ENCODE measurements at places on chromosomes 3 and 15.

DNA sequence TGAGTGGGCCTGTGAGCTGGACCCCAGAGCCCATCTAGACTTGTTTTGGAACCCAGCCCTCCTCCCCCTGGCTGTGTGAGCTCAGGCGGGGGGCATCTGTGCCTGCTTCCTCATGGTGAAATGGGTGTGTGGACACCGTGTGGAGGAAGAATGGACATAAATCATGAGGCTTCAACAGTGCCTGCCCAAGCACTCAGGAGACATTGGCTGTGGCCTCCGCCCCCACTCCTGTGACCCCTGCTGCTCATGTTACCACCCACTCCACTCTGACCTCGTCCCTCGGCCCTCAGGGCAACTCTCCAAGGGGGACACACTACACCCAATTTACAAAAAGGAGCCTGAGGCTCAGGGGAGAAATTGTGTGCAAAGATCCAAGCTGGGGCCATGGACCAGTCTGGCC lies 16.6 kb downstream of the TPRA1 start:
- no peak for DNase-seq

DNA sequence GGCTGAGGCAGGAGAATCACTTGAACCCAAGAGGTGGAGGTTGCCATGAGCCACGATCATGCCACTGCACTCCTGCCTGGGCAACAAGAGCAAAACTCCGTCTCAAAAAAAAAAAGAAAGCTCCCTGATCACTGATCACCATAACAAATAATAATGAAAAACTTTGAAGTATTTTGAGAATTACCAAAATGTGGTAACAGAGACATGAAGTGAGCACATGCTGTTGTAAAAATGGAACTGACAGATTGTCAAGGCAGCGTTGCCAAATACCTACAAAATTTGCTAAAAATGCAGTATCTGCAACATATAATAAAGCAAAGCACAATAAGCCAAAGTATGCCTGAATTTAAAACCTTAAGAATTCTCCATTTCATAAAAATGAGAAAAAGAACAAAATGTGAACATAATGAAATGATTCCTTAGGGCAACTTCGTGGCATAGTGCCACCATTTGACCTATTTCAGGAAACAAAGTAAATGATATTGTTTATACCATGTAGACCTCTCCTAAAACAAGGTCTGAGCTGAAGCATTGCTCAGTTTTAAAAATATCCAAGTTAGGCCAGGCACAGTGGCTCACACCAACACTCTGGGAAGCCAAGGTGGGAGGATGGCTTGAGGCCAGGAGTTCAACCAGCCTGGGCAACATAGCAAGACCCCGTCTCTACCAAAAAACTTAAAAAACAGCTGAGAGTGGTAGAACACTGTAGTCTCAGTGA lies 5.8 kb downstream of the USP4 start:
- no peak for DNase-seq

DNA sequence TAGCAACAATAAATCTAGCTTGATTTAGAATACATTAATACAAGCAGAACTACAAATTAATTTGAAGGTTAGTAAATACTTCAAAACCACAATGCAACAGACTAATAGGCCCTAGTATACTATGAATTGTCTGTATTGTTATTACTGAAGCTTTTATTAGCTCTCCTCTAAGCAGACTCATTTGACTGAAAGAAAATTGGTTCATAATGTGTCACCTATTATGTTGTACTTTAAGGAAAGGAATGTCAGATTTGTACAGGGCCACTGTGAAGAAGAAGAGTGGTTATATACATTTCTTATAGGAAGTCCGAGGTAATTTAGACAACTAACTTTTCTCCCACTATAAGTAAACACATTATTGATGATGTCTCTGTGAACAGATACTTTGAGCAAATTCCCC lies 954.5 kb downstream of the ZPLD1 start:
- no peak for DNase-seq

DNA sequence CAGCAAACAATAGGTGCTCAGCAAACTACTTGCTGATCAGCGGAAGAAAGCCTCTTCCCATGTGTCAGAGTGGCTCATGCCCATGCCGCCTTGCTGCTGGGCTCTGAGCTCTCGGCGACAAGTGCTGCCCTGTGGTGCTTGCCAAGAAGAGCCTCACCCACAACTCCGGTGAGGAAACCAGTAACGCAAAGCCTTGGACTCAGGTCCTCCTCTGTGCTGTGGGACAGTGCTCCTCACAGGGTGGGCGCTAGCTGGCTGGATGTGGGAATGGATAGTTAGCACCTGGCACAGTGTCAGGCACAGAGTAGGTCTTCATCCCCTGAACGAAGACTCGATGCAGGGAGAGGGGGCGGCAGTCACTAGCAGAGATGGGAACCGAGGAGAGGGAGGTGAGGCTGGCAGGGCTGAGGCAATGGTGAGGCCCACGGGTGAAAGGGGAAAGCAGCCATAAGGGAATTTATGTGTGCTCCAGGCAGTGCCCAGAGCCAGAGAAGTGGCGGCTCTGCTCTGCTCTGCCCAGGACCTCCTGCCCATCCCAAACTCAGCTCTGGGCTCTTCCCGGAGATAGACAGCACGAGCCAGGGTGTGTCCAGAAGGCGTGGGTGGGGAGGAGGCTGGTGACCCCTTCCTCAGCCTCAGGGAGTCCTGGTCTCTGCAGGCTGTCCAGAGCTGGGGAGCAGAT lies 55.7 kb downstream of the IQSEC1 start:
- no peak for DNase-seq

- no peak for DNase-seq
These were observed 67.9 kb upstream of the AKAP13 start for GRCh38 chr15:85312486-85312885.

GRCh38 chr15:74376825-74377581 lies 9.6 kb upstream of the CYP11A1 start:
- DNase-seq: no peak

- no peak for DNase-seq
These were observed 27.0 kb downstream of the PCCB start for GRCh38 chr3:136277115-136277514.

DNA sequence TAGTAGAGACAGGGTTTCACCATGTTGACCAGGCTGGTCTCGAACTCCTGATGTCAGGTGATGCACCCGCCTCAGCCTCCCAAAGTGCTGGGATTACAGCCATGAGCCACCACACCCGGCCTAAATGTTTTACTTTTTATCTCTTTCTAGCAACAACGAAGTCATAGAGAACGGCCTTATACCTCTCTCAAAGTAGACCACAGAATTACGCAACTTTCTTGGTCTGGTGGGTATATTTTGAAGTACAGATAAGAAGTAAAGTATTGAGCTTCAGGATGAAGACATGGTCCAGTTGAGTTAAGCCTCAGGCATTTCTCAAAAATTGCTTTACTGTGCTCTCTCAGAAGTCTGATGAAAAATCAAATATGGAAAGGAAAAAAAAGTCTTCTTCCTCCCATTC lies 30.6 kb downstream of the FAM240A start:
- no peak for DNase-seq

DNA sequence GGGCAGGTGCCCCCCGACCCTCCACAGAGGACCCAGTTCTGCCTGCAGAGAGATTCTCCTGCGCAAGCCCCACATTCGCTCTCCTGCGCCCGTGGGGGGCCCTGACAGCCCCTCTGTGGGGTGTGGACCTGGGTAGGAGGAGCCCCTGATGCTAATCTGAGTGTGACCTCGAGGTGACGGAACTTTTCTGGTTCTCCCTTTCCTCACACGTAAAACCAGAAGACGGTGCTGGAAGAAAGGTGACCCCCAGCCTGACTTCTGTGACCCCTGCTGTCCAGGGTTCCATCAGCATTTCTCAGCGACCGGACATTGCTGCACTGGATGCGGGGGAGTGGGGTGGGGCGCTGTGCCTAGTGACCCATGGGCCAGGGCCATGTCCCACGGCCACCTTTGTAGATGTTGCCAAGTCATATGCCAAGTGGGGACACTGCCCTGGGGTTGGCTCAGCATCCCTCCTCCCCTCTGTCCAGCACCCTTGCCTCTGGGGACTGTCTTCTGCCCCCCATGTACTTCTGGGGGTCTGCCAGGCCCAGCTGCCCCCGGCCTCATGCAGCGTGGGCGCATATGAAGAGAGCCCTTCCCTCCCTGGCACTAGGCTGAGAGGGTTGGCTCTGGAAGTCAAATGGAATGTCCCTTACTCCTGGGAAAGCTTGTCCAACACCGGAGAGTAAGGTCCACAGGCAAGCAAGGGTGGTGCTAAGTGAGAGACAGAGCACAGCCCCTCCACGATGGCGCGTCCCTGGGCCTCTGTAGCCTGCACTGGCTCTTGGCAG lies 129.1 kb upstream of the MEF2A start:
- DNase-seq: no peak

DNA sequence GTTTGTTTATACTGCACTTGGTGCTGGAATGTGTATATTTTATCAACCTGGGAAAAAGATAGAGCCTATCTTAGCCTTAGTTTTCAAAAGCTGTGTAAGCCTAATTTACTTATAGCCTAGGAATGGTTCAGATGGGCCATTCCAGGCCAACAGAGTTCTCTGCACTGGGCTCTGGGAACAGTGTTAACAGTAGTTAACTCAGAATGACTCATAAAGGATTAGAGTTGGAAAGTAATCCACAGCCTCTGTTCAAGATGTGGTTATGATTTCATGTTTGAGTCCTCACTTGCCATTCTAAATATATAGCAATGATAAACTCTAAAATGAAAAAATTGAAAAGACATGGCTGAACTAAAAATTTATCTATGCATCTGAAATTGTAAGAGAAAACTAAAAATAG lies 22.6 kb upstream of the PEX5L start:
- no peak for DNase-seq

- no peak for DNase-seq
These were observed 112.4 kb downstream of the FRMD5 start for GRCh38 chr15:44082558-44083157.

DNA sequence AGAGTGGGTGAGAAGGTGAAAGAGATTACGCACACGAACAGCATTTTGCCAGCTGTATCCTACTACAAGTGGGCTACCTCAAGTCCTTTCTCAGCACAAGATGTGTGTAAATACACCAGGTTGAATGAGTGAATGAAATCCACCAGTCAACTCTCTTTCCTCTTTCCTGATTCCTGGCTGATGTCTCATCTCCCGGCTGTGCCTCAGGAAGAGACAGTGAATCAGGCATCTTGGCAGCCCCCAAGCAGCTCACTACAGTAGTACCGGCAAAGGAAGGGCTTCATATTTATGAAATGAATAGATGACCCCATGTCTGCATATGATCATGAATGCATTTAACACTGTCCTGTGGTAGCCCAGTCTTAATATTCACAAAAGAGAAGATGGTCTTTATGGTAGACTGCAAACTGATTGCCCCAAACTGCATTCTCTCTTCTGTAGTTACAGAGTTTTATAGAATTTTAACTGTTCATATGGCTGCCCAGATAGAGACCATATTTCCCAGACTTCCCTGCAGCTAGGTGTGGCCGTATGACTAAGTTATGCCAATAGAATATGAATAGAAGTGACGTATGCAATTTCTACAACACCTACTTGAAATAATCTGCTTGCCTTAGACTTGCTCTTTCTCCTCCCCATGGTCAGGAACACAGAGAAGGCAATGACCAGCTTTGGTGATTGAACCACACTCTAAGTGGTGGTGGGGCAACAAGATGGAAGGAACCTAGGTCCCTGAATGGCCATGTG lies 22.7 kb downstream of the MGLL start:
- DNase-seq: no peak

- DNase-seq: no peak
These were observed 191.7 kb downstream of the ATP8B4 start for GRCh38 chr15:49927189-49927861.

GRCh38 chr15:67290319-67290718 lies 35.7 kb downstream of the IQCH start:
- DNase-seq: no peak

GRCh38 chr3:10286596-10287295 lies 6.0 kb downstream of the GHRL start:
- no peak for DNase-seq

DNA sequence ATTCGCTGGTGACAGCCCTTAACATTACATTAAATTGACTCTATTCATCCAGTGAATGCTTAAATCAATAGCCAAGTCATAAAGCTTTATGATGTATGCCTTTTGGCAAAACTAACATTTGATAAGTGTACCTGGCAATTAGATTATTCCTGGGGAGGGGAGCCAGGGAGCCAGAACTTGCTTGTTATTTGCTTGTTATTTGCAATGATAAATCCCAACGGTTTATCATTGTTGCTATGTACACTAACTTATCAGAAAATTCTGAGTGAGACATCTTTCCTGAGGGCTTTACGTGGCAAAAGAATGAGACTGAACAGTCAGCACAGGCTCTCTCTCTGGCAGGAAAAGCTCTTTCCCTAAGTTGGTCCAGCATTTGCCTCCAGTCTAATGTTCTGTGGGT lies 35.8 kb upstream of the FBN1 start:
- no peak for DNase-seq

DNA sequence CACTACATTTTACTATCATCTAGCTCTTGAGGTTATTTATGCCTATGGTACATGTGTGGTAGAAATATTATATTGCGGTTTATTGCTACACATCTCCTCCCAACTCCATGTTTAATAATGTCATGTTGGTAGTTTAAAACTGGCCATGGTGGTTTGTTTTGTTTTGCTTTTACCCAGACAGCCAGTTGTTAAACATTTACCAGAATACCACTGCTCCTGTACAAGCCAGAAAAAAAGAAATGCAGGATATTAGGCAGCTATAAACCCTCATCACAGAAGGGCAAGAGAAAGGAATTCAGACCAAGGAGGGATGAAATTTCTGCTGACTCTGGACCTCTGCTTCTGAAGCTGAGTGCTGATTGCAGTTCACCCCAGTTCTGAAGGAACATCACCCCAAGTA lies 451.8 kb upstream of the IL12A start:
- no peak for DNase-seq

GRCh38 chr3:39065197-39065596 lies 13.4 kb downstream of the WDR48 start:
- DNase-seq: no peak

DNA sequence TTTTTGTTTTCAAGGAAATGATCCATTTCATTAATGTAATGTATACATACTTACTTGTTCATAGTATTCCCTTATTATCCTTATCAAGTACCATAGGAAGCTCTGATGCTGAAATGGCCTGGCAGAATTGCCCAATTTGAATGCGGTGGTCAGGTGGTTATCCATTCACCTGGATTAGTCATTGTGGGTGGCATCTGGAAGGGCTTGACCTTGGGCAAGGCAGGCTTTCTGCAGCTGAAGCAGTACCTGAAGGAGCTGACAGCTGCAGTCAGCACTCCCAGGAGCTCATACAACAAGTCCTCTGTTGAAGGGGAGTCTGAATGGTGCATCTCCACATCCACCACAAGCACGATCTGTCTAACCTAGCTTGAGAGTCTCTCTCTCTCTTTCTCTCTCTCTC lies 12.2 kb upstream of the IQCF5 start:
- no peak for DNase-seq

- no peak for DNase-seq
These were observed 25.3 kb upstream of the AGBL1 start for GRCh38 chr15:86054338-86054737.

DNA sequence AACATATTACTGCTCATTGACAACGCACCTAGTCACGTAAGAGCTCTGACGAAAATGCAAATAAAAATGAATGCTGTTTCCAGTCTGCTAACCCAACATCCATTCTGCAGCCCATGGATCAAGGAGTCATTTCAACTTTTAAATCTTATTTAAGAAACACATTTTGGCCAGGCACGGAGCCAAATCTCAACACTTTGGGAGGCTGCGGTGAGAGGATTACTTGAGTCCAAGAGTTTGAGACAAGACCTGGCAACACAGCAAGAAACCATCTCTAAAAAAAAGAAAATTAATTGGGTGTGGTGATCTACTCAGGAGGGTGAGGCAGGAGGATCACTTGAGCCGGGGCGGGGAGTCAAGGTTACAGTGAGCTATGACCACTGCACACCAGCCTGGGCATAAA lies 22.4 kb upstream of the TM4SF19 start:
- DNase-seq: no peak

All from effector memory CD4-positive, alpha-beta T cell (primary cell).